ENCODE measurements at places on chromosomes 11 and 22.

DNA sequence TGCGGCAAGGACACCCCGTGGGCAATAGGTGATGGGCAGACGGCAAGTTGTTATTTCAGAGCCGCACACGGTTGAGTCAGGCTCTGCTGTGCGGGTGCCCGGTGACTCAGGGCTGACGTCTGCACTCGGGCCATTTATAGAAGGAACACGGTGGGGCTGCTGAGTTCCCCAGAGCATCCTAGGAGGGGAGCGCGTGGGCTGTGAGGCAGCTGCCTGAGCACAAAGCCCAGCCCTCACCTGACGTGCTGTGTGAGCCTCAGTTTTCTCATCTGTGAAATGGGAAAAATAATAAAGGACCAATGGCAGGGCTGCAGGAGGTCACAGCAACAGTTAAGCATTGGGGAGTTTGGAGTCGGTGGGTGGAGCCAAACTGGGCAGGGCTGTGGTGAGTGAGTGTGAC, 11.3 kb upstream of the RHOD start:
- DNase-seq, result no peak

GRCh38 chr11:28703371-28703770, 595.2 kb downstream of the METTL15 start:
- no peak for DNase-seq

DNA sequence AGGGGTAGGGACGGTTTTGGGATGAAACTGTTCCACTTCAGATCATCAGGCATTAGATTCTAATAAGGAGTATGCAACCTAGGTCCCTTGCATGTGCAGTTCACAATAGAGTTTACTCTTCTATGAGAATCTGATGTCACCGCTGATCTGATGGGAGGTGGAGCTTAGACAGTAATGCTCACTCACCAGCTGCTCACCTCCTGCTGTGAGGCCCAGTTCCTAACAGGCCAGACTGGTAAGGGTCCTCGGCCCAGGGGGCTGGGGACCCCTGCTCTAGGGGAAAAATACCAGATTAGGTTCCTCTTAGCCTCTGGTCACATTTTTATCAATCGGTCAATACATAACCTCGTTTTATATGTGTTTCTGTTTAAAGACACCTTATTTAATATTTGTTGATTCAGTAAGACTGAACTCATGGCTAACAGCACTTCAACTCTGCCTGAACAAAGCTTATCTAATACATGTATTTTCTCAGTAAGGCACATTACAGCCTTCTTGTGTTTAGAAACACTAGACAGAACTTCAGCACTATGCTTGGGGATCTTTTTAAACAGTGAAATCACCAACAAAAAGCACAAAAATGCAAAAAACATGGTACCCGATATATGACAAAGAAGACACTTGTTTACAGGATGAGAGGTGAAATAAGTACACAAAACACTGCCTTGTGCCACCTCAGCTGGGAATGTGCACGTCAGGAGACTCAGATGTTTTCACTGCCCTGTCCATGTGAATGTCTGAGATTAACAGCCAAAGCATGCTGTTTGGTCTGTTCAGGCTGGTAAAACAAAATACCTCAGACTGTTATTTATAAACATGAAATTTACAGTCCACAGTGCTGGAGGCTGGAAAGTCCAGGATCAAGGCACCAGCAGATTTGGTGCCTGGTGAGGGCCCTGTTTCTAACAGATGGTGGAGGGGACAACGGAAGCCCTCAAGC, 107.5 kb downstream of the USP35 start:
- DNase-seq, result no peak

DNA sequence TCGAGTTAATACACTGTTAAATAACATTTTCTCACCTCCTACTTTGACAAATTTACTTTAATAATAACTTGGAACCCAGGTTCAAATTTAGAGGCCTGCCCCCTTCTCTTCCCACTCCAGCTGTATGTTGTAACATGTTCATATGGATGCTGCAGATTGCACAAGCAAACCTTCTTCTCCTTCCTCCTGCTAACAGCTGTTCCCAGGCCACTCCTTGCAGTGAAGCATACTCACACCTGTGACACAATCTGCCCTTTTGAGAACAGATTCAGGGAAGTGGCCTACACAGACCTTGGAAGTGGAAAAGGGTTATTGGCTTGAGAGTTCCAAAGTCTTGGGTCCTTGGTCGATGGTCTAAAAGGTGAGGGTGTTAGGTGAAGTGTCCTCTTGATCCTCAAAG, 131.9 kb downstream of the TEAD1 start:
- DNase-seq, result no peak

DNA sequence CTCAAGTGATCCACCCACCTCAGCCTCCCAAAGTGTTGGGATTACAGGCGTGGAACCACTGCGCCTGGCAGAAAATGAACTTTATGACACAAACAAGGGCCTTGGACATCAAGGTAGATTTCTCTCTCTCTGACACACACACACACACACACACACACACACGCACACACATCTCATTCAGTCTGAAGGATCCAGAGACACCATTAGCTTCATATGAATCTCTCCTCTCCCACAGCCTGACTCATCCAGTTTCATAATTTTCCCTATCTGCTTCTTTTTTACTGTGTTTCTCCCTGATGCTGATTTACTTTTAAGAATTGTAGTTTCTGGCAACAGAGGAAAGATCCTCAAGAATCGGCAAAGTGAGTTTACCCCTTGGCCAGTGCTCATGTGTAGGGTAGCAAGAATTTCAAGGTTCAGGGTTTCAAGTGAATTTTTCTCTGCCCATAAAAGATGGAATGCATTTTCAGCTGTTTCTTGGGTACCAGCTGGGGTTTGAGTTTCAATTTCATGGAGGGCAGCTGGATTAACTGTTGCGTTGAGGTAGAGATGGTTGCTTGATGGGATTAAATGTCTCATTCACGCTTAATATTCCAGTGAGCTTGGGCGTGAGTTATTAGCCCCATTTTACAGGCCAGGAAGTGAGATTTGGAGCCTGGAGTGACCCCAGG, 3.5 kb downstream of the MYO18B start:
- no peak for DNase-seq

DNA sequence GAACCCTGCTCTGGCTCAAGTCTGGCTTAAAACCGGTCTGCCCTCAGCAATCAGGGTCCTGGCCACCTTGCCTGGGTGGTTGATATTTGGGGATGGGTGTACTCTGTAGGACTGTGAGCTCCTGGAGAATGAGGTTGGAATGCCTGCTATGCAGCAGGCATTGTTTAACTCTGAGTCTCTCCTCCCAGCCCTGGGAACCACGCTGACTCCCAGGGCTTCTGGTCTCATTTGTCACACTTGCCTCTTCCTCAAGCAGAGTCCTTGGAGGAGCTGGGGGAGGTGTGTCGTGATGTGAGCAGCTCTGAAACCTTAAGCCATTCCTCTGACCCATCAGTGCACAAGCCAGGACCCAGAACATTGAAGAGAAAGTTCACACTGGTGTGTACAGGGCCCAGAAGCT, 340.1 kb downstream of the MN1 start:
- peak; percentile 96 for DNase-seq

DNA sequence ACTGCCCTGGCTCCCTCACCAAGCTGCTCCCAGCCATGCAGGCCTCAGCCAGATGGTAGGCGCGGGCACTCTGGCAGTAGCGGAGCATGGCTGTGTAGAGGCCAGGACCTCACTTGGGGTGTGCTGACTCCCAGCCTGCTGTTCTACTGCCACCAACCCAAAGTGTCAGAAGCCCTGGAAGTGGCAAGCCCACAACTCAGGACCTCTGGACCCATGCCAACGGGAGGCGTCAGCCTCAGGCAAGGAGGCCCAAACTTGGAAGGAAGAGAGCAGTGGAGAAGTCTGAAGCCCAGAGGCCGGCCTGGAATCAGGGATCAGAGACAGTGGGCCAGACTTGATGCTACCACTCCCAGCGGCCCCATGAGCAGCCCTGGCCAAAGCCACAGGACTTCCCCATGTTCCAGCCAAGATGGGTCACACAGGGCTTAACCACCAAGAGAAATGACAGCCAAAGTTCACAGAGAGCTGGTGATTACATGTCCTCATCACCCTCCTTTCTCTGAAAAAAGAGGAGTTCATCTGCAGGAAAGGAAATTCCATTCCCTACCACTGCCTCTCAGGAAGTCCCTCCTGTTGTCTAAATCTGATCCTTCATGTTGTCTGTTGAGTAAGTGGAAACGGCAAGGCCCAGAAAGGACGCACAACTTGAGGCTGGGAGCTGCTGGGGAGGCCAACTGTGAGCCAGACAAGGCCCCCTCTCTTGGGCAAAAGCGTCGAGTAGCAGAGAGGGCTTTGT, 4.4 kb downstream of the ARRB1 start:
- DNase-seq, result no peak

DNA sequence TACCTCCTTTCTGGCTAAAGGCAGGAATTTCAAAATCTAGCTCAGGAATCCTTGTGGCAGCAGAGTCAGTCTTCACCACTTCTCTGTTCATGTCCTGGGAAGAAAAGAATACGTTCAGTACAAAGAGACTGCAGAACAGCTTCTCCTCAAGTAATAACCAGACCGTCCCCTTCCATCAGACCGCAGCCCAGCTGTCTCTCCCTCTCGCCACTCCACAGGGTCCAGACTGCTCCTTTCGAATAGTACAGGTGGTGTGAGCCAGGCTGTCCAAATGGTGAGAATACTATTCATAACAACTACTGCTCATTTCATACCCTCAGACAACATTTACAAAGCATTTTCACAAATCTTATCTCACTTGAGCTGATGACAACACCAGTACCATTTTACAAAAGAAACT, 857 bp downstream of the ZPR1 start:
- no peak for DNase-seq

DNA sequence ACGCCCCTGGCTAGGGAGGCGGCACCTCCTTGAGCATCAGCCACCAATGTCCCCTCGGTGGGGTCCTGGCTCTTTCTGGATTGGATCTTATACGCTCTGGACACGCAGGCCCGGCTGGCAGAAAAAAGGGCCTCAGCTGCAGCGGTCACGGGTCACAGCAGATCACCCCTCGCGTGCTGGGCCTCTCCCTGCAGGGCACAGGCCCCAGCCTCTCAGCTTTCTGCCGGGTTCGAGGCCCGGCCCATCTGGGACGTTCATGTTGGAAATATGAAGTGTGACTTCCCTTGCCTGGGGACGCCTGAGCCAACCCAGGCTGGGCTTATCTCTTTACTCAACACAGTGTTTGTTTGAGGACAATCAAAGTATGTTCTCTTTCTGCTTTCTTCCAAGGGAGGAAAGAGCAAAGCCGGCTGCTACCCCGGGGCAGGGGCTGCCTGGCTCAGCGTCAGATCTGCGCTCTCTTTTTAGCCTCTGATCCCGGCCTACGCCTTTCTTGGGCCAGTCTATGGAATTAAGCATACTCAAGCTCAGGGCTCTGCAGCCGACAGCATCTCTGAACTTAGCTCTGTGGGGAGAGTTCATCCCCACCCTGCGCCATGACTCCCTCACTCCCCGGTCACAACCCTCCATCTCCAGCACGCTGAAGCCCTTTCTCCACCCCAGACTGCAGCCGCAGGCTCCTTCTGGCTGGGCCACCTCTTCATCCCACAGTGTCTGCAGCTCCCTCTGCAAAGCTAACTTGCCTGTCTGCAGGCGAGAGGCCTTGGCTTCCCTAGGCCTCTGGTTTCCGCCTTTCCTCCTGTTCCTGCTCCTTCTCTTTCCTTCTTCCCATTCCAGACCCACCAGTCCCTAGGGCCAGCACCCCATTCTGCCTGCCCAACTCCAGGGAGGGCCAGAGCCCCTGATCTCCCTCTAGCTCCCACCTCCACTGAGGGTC, 38.8 kb downstream of the ADAMTS15 start:
- DNase-seq, result no peak

- DNase-seq, result no peak
Measured at GRCh38 chr22:49866646-49867045, 13.0 kb downstream of the ZBED4 start.

GRCh38 chr11:41613326-41613725, 153.9 kb upstream of the LRRC4C start:
- DNase-seq, result no peak

GRCh38 chr11:12741671-12742216, 67.5 kb downstream of the TEAD1 start:
- DNase-seq, result no peak

- no peak for DNase-seq
Measured at GRCh38 chr11:107184986-107185385, 166.7 kb upstream of the GUCY1A2 start.

GRCh38 chr22:43720716-43721115, 91.4 kb downstream of the EFCAB6 start:
- DNase-seq, result no peak

DNA sequence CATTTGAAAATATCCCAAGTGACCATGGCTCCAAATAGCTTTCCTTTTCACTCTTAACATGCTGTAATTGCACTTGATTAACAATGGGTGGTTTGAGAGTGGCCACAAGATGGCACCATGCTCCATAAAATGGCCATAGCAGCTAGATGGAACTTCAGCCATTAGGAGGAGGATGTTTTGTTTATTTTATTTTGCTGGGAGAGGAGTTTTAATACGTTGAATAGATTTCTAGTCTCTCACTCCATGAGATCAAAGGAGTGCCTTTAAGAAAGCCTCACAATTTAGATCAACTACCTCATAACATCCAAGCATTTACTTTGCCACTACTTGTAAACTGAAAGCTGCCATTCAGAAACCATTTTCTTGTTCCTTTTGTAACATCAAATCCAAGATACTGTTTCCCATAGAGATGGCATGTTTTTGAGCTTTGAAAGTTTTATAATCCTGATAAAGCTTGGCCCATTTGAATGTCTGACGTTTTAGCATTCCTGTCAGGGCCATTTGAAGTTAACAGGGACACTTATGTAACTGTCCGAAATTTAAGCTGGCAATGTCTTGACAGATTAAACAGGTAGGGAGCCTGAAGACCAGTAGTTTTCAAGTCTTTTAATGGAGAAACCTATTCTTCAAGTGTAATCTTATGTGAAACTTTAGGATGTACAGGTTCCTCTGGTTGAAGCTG, 4.7 kb downstream of the FEN1 start:
- DNase-seq, result no peak

- no peak for DNase-seq
Measured at GRCh38 chr22:16949561-16949960, 58.5 kb downstream of the GAB4 start.

DNA sequence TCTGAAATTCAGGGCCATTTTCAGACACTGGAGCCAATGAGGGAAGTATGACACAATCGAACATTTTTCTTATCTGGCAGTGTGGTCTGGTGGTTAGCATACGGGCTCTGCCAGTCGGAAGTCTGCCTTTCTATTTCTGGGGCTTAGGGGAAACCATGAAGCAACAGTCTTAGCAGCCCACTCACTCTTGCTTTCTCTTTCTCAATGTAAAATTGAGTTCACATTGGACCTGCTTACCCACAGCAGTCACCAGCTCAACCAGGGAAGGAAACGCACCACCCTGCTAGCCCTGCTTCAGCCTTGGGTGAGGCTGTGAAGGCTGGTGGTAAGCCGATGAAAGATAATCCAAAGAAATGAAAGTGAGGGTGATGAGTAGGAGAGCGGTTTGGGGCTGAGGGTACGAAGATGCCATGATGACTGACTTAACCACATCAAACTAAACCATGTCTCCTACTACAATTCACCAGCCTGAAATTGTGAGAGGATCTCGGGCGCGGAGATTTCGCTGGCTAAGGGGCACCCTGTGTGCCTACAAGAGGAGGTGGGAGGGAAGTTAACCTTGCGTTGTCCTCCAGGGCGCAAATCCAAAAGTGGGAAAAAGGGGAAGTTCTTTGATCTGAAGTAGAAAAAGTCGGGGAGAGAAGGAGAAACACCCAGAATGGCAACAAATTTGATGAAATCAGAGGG, 2.0 kb upstream of the LMO2 start:
- DNase-seq, result no peak

GRCh38 chr11:57426929-57427726, at the start of gene SLC43A3:
Gene SLC43A3 (minus strand): TSS chr11:57427121. CDS start chr11:57426172, 949 bp downstream.
- peak; percentile 91 for DNase-seq

Data from HS-27A (cell line).